Cerebellum (tissue), 4 donors: ENCODE measurements at places on chromosomes 11 and 22.

- DNase-seq, result no peak
Observed at GRCh38 chr11:62921573-62922188, 518 bp upstream of the CHRM1 start.

GRCh38 chr22:43867839-43868635, 5.7 kb upstream of the SULT4A1 start:
- no peak for DNase-seq

GRCh38 chr11:7977232-7977917, 9.8 kb upstream of the EIF3F start:
- DNase-seq, result no peak

DNA sequence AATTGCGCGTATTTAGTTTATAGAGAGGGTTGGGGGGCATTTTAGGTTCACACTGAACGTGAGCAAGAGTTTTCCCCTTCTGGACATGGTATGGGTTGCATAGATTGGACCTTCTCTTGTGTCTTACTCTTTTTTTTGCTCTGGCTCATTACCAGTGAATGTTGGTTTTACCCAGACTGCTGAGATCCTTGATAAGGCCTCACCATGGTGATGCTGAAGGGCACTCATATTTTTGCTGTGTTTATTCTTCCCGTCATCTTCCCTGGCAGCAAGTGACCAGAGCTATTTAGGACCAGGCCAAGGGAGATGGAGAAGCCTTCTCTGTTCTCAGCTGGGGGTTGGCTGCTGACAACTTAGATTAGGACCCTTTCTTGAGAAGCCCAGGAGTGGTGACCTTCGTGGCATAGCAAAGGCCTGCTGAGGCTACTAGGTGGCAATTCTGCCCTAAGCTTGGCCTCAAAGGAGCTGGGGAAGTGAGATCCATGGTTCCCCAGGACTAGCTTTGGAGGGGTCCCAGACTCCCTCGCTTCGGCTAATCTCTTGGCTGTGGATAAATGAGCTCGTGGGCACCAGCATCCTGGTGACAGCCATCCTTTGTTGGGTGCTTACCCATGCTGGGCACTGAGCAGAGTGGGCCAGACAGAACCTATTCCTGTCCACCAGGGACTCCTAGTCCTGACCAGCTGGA, 47.3 kb downstream of the GRIK4 start:
- DNase-seq, result no peak

GRCh38 chr11:48005831-48006270, 25.5 kb downstream of the PTPRJ start:
- DNase-seq, result no peak

DNA sequence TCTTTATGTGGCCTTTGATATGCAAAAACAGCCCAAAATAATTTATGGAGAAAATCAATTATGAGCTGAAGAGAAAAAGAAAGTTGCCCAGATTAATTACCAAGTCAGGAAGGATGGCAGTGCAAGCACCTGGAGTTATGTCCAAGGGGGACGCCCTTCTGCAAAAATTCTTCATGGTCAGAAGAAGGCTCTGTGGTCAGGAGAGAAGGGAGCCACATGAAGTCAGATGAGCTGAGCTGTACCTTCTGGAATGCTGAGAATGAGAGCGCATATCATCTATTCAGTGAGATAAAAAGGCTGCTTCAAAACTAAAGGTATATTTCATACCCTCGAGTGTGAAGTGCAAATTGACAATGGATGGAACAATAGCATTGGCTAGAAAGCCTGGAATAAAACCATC, 607.4 kb downstream of the NTM start:
- DNase-seq, result no peak

- DNase-seq, result peak; percentile 16
Observed at GRCh38 chr11:134438542-134439537, 26.8 kb upstream of the B3GAT1 start.

GRCh38 chr11:106690923-106691322, 327.4 kb downstream of the GUCY1A2 start:
- DNase-seq, result no peak

DNA sequence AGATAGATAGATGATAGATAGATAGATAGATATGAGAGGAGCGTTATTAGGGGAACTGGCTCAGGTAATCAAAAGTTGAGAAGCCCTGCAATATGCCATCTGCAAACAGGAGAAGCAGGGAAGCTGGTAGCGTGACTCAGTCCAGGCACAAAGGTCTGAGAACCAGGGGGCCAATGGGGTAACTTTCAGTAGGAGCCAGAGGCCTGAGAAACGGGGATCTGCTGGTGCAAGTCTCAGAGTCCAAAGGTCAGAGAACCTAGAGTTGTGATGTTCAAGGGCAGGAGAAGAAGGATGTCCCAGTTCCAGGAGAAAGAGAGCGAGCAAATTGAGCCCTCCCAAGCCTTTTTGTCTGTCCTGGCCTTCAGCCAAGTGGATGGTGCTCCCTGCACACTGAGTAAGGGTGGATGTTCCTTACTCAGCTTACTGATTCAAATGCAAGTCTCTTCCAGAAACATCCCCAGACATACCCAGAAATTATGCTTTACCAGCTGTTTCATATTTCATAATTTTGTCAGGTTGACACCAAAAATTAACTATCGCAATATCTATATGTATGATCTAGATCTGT, 87.8 kb upstream of the SLC22A12 start:
- no peak for DNase-seq

DNA sequence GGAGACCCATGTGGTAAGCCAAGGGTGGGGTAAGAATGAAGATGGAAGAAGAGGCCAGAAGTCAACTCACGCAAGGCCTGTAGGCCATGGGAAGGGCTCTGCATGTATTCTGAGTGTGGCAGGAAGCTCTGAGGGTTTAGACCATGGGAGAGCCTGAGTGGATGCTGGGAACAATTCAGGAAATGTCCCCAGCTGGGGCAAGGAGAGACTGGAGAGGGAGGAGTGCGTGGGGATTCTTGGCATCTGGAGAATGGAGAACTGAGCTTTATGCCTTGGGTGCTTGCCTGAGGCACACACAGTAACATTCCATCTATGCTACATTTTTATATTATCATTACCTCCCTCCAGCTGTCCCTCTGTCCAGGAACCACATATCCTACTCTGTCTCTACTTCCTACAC, 50.4 kb upstream of the CD82 start:
- DNase-seq, result no peak

- DNase-seq, result no peak
Observed at GRCh38 chr11:79212741-79213190, 228.1 kb downstream of the TENM4 start.

DNA sequence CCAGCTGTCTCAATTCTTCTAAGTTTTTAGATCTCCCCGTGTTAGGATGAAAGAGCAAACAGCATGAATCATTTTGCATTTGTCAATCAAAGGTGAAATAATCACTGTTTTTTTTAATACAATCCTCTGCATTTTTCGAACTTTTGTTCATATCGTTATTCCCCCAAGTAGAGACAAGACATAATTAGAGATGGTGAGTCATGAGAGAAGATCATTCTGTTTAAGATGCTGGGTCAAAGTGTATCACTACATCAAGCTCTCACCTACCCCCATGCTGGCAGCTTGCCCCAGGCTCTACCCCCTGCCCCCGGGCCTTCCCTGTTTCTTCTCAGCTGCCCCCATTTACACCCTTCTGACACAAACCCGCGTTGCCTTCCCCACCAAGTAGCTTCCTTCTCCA, 30.5 kb upstream of the MYO18B start:
- no peak for DNase-seq

DNA sequence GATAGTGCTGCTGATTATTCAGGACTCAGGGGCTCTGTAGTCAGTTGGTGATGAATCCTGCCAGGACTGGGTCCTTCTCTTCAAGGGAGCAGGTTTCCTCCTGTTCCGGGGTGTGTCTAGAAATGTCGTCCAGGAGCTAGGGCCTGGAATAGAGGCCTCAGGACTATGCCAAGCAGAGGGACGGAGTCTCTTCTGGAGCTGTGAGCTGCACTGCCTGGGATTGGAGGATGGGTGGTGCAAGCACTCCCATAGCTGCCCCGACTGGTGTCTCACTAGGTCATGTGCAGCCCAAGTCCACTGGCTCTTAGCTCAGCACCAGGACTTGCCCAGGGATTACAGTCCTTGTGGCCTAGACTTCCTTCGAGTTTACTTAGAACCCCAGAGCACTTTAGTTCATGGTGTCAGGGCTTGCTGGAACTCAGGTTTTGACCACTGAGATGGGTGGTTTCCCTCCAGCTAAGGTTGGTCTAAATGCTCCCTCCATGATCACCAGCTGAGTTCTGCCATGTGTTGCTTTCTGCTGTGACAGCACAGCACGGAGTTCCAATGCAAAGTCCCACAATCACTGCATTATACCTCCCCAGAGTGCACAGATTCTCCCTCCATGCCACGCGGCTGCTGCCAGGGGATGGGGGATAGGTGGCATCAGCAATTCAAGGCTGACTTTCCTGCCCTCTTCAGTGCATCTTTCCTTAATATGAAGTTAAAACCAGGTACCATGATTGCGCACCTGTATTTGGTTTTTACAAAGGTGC, 42.6 kb upstream of the SHANK2 start:
- no peak for DNase-seq

- no peak for DNase-seq
Observed at GRCh38 chr22:36541831-36542411, 13.0 kb upstream of the EIF3D start.

DNA sequence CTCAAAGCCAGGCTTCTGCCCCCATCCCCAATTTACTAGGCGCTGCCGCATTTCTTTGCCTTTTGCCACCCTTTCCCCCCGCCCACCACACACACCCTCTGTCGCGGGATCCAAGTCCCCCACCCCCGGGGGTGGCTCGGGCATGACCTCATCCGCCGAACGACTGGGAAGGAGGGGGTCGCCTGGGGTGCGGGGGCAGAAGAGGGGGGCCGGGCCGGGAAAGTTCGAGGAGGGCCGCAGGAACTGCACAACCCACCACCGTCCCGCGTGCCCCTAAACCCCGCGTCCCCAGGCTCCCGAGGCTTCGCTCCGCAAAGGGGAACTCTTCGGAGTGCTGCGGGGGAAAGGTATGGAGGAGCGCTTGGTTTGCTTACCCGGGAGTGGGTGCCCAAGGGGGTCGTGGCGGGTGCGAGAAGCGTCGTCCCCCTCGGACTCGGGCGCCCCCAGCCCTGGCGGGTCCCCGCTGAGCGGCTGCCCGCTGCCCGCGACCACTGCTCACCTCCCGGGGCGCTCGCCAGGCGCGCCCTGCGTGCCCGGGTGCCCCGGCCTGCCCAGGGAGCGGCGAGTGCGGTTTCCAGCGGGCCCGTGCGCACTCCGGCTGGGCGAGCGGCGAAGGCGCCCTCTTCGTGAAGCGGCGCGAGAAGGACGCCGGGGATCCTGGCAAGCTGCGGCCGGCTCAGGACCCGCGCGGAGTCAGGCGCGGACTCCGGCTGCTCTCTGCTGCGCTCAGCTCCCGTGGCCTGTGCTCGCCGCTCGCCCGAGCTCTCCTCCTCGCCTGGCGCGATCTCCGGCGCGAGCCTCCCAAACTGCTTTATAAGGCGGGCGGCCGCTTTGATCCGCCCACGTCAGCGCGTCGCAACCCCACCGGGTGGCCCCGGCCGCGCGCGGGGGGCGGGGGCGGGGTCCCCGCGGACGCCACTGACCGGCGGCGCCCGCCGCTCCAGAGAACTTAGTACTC, 4.0 kb upstream of the WNT11 start:
- no peak for DNase-seq

DNA sequence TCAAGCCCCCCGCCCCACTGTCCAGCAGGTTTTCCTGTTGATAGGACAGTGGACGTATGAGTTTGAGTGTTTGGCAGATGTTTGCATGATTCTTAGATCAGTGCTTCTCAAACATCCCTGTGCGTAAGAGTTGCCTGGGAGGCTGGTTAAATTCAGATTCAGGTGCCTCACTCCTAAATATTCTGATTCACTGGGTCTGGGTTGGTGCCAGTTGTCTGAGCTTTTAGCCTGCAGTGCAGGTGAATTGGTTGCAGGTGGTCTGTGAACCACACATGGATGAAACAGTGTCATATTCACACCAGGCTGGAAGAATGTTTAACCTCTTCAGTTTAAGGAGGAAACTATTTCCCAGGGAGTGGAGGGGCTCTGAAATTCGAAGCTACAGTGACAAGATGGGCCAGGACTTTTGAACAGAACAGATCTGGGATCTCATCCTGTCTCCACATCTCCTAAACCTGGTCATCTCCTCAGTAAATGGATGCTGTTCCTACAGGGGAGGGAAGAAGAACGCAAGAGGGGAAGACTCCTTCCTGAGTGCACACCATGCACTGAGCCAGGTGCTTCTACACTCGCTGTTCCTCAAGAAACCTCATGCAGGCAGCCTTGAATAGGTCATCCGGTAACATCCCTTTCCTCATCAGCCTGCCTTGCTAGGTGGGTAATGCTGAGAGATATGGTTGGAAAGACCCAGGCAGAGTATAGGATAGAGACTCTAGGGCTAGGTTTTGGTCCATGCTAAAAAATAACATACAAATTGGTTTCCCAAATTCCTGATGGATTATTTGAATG, 47.8 kb downstream of the TEAD1 start:
- no peak for DNase-seq

DNA sequence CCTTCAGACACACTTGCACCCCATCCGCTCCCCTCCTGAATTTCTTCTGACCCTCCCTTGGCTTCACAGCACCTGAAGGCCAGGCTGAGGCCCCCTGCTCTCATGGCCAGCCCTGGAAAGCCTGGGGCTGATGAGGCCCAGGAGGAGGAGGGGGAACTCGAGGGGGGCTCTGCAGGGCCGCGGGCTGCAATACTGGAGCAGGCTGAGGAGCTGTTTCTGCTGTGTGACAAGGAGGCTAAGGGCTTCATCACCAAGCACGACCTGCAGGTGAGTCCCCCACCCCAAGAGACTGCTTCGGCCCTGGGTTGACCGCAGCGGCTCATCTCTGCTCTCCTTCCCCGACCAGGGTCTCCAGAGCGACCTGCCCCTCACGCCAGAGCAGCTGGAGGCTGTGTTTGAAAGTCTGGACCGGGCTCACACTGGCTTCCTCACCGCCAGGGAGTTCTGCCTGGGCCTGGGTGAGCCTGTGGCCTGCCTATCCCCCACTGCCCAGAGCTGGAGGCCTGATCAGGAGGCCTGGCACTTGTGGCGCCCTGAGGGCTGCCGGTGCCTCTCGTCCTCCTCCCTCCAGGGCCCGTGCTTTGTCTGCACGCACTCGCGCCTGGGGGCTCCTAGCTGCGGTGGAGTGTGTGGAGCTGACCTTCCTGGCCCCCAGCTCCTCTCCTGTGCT, 922 bp downstream of the CRACR2B start:
- no peak for DNase-seq

DNA sequence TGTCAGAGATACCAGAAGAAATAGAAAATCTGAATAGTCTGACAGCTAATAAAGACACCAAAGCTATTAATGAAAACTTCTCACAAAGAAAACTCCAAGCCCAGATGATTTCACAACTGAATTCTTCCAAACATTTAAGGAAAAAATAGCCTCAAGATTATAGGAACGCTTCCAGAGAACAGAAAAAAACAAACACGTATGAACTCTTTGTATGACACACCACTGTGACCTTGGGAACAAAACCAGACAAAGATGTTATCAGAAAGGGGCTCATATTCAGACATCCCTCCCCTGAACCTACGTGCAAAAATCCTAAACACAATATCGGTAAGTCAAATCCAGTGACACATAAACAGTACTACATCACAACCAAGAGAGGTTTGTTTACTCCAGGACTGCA, 23.5 kb downstream of the CERK start:
- DNase-seq, result no peak
